ENCODE measurements at places on chromosomes 16 and 17. TPM values are rescaled to one million over a fixed set of nuclear protein-coding genes. Genes with fewer than 3 reads are reported as not detected.

DNA sequence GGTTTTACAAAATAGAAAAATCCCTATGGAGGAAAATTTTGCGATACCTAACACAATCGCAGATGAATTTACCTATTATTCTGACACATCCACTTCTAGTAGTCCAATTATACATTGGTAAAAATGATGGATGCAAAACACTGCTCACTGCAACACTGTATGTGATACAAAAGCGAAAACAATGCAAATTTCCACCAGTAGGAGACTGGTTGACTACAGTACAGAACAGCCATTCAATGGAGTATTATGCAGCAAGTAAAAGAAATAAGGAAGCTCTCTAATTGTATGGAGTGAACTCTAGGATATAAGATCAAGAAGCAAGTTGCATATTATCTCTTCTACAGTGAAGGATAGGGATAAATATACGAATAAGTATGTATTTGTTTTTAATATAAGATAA is 48.5 kb downstream of the SETD6 start:
- DNase-seq: no peak

DNA sequence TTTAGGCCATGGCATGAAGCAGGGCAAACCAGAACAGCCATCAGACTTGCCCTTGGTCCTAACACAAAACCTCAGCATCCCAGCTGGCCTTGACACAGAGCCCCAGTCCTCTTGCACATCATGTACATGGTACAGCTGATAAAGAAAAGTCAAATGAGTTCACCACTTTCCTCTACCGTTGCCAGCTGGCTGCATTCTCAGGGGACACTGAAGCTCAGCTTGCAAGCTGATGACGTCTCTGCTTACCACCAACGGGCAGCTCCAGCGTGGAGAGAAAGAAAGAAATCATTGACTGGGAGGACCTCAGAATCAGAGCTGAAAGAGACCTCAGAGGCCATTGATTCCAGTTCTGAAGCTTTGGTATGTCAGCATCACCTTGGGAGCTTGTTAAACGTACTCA is 80.7 kb upstream of the CES5A start:
- no peak for DNase-seq

Gene PTX4
- total RNA-seq: not detected

GRCh38 chr17:31052187-31052889 is 42.4 kb upstream of the NF1 start:
- DNase-seq: peak; percentile 58

- DNase-seq: no peak
Observed at GRCh38 chr16:49580751-49581303, 207.2 kb downstream of the C16orf78 start.
